Activated CD8-positive, alpha-beta T cell treated with anti-CD3 and anti-CD28 coated beads for 36 hours (primary cell): ENCODE measurements at places on chromosomes 1 and 21. TPM values are rescaled to one million over a fixed set of nuclear protein-coding genes. Genes with fewer than 3 reads are reported as not detected.

GRCh38 chr1:205421798-205422197 lies at the start of gene LEMD1:
Gene LEMD1 (minus strand): TSS chr1:205422056. CDS start chr1:205420536, 1,520 bp downstream.
- DNase-seq, result no peak

NR5A2 gene
- not detected for total RNA-seq

DNA sequence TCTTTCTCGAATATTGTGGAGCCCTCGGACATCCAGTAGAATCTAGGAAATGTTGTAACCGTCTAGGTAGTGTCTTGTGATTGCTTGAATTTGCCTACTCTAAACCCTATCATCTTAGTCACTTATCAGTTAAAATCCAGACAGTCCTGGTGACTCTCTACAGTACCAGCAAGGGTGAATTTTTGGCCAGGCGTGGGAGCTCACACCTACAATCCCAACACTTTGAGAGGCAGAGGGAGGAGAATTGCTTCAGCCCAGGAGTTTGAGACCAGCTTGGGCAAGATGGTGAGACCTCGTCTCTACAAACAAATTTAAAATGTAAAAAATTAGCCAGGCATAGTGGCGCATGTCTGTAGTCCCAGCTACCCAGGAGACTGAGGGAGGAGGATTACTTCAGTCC lies 230.9 kb downstream of the CHRM3 start:
- DNase-seq, result no peak

DNA sequence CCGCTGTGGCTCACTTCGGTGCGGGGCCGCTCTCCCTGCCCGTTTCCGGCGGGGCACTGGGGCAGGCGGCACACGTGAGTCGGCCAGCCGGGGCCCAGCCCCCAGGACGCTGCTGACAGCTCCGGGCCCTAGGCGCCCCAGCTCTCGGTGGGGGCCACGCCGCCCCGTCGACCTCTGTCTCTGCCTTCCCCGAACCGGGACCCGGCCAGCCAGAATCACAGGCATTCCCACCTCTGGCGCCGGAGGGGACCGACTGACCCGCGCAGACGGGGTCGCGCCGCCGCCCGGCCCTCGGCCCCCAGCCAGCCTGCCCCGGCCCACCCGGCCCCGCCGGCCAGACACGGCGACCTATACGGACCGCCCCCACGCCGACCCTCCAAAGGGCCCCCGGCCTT lies 755 bp downstream of the SCMH1 start:
- peak; percentile 63 for DNase-seq

- no peak for DNase-seq
Measured at GRCh38 chr1:6111571-6111970, 65.9 kb downstream of the KCNAB2 start.

DNA sequence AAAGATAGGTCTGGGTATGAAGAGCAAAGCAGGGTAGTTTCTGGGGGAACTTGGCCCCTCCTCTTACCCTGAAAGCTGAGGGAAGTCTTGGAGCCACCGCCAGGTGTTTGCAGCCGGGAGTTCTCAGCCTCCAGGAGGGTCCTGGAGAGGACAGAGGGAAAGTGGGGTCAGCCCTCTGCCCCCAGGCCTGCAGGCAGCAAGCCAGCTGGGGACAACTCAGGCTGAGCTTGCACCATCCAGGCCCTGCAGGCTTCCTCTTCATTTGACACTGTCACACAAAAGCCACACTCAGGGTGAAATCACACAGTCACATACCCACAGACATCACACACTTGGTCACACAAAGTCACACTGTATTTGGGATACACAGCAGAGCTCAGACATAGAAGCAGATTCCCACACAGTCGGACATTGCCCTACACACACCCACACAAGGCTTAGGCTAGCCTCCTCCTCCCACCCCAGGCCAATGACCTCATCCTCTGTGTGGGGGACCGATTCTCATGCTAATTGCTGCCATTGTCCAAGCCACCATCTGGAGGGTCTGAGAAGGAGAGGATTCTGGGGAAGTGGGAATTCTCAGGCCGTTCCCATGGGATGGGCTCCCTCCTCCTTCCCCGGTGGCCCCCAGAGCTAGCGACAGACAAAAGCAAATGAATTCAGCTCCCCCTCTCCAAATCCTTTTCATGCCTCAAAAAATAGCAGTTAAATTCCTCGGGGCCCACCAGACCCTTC lies 3.7 kb downstream of the NES start:
- no peak for DNase-seq

DNA sequence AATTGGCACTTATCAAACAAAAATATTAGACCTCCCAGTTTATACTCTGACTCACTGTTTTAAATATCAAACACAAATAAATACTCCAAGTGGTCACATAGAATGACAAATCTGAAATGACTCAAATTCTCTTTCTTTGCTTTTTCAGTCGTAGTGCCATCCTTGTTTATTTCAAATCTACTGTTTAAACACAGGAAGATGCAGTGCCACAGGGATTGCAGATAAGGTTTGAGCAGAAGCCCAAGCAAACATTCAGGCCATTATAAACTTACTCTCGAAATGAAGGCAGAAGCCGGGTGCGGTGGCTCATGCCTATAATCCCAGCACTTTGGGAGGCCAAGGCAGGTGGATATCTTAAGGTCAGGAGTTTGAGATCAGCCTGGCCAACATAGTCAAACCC lies 255.4 kb upstream of the PLXNA2 start:
- no peak for DNase-seq

DNA sequence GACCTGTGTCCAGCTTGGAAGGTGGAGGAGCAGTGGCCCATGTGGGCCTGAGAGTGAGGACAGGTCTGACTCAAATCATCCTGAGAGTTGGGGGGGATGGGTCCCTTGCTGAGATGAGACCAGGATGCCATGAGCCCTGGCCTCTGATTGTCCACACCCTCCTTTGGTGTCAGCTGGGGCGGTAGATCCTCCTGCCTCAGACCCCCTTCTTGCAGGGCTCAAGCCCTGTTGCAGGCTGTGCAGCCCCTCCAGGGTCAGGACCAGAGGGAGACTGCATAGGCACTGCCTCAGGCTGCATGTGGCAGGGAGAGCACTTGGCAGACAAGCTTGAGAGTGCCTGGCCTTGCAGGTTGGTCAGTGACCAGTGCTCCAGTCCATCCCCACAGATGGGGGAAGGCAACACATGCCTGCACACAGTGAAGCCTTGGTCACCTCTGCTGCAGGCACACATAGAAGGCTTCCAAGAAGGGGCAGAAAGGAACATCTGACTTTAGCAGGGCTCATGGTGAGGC lies 82.2 kb upstream of the ACTRT2 start:
- DNase-seq, result no peak

RUNX3 gene
- 183 TPM for total RNA-seq
